ENCODE measurements at places on chromosomes 13 and 19. TPM values are rescaled to one million over a fixed set of nuclear protein-coding genes. Genes with fewer than 3 reads are reported as not detected.

- DNase-seq, result no peak
These were observed 5.7 kb upstream of the SERPINE3 start for GRCh38 chr13:51333826-51334225.

- no peak for DNase-seq
These were observed 5.3 kb downstream of the GNG8 start for GRCh38 chr19:46630586-46631205.

The ZNF470 gene
- 5.3 TPM for total RNA-seq

The KLK12 gene
- total RNA-seq, result not detected

DNA sequence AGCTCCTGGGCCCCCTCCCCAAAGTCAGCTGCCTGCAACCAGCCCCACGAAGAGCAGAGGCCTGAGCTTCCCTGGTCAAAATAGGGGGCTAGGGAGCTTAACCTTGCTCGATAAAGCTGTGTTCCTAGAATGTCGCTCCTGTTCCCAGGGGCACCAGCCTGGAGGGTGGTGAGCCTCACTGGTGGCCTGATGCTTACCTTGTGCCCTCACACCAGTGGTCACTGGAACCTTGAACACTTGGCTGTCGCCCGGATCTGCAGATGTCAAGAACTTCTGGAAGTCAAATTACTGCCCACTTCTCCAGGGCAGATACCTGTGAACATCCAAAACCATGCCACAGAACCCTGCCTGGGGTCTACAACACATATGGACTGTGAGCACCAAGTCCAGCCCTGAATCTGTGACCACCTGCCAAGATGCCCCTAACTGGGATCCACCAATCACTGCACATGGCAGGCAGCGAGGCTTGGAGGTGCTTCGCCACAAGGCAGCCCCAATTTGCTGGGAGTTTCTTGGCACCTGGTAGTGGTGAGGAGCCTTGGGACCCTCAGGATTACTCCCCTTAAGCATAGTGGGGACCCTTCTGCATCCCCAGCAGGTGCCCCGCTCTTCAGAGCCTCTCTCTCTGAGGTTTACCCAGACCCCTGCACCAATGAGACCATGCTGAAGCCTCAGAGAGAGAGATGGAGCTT, 4.7 kb upstream of the CEACAM5 start:
- no peak for DNase-seq

DNA sequence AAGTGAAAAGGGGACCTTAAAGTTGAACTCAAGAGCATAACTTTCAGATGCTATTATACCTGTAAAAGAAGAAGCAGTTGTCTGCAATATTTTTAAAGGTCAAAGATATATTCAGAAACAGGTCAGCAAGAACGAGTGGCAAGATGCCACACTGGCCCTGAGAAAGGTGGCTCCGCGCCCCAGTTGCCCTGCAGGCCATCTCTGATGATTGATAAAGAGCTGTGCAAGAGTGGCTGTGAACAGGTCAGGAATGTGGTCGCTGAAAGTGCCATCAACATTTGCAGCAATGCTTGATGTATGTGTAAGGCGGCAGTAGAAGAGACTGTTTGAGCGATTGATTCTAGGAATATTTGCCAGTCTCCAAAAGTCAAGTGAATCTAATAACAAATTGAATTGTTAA, 664.2 kb upstream of the SLC10A2 start:
- DNase-seq, result no peak

All from pulmonary artery endothelial cell (primary cell).